ENCODE measurements at places on chromosomes 5 and 9.

- no peak for DNase-seq
These were observed 32.7 kb downstream of the SMC5 start for GRCh38 chr9:70291446-70291845.

DNA sequence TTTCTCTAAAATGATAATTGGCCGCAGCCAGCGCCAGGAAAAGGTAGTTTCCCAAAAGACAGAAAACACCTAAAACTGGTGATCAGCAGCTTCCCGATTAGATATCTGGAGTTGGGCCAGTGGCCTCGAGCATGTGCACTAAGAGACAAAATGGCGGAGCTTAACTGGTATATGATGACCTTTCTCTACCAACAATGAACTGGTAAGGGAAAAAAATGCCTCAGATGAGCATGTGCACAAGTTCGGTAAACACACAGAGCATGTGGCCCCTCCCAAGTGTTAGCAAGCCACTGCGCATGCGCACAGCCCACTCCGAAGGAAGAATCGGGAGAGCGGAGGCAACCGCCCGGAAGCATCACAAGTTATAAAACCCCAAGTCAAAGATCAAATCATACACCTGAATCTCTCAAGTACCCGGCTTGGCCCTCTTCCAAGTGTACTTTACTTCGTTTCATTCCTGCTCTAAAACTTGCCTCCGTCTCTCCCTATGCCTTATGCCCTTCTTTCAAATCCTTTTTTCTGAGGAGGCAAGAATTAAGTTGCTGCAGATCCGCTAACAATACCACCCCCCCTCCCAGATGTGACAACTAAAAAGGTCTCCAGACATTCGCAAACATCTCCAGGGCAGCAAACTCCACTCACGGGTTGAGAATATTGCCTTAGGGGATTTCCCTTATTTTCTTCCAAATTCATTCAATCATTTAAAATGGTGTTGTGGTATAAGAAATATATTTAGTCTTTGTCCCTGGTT lies 15.0 kb upstream of the PTBP3 start:
- DNase-seq: no peak

- DNase-seq: no peak
These were observed 1526.4 kb upstream of the NUDT12 start for GRCh38 chr5:105088961-105089360.

DNA sequence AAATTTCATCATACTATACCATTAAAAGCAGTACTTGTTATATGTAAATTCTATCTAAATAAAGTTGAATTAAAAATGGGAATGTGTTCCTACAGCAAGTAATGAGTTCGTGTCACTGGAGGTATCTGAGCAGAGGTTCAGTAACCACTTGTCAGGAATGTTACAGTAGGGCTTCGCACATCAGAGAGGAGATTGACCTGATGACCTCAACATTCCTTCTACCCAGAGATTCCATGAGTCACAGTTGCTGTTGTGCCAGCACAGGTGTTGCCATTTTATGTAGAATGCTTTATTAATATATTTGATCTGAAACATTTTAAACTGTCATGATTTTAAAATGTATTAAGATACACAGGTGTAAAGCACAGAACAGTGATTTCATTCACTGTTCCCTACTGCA lies 60.3 kb downstream of the STX17 start:
- DNase-seq: peak; percentile 10

DNA sequence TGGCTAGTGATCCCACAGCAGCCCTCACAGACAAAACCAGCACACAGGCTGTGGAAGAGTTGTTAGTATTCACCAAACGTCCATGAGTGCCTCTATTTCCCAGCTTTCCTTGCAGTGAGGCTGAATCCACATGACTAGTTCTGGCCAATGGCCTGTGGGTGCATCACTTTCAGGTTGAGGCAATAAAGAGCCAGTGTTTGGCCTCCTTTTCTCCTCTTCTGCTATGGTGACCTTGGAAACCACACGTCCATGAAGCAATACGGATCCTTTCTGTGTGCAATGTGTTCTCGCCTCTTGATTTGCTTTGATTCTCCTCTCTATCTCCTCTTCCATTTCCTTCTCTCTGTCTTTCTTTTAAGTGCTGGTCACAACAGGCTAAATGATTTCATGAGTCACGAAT lies 23.4 kb upstream of the CLK4 start:
- DNase-seq: no peak

DNA sequence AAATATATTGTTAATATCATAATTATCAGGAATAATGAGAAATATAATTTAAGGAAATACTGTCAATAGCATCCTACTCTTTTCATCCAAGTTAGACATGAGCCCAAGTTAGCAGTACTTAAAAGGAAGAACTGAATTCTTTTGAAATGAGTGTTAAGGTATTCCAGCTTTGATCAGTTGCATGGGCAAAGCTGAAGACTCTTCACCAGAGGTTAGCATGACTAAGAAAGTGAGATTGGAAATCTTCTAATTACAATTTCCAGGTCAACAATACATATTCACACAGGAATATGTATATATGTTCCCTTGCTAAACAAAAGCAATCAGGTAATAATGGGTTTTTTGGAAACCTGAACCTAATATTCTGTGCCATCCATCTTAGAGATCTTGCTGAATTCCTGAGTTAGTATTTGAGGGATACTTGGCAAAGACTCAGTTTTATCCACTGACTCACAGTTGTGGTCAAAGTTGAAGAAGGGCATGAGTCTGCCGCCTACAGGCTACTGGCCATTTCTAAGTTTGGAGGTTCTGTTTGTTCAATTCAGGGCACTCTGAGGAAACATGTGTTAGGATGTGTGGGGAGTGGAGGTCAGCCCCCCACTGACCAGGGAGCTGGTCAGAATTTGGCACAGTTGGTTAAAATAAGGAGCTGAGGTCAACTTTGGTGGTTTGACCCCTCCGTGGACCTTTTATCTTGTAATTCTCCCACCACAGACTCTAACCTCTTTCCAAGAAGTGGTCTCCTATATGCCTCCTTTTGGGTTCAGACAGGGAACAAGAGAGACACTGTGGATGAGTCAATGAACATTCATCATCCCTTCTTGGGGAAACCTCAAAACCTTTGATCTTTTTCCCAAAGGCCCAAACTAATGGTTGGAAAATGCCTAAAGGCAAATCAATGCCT lies 118.3 kb downstream of the PIK3R1 start:
- DNase-seq: peak; percentile 58

- DNase-seq: no peak
These were observed 34.8 kb upstream of the HRH2 start for GRCh38 chr5:175623088-175623487.

GRCh38 chr9:37908698-37909186 lies 4.8 kb upstream of the SLC25A51 start:
- no peak for DNase-seq

DNA sequence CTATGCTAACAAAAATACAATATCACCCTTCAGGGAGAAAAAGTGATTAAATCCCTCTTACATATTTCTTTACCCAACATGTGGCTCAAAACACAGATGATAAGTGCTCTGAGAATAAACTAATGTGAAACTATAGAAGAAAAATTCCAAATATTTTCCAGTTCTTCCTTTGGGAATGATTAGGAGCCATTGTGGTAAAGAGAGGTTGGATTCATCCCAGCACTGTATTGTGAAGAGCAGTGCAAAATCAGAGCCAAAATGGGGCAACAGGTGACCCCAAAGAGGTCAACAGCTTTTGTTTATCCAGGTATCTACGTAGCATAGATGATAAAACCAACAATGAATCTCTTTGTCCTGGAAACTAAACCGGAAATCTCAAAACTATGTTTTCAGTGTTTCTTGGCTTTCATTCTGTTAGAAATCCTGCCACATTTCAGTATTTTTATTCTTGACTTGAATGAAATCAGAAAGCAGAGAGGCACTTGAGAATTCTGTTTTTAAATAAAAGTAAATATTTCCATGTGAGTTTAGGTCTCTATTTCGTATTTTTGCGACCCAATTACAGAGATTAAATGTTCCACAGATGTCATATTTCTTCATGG lies 120.4 kb upstream of the FST start:
- DNase-seq: no peak

DNA sequence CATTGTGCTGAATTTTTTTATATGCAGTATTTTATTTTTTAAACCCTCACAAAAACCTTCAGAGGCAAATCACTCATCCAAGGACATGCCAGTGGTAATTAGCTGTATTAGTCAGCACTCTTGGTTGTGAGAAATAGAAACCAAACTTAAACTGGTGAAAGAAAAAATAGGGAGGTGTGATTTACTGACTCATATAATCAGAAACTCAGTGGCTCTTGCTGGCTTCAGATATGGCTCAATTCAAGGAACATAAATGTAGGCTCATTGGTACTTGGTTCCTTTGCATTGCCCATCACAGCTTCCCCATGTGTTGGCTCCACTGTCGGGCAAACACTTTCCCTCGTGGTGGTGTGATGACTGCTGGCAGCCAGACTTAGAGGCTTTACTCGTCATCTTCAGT lies 497.2 kb downstream of the MAT2B start:
- DNase-seq: peak; percentile 3

DNA sequence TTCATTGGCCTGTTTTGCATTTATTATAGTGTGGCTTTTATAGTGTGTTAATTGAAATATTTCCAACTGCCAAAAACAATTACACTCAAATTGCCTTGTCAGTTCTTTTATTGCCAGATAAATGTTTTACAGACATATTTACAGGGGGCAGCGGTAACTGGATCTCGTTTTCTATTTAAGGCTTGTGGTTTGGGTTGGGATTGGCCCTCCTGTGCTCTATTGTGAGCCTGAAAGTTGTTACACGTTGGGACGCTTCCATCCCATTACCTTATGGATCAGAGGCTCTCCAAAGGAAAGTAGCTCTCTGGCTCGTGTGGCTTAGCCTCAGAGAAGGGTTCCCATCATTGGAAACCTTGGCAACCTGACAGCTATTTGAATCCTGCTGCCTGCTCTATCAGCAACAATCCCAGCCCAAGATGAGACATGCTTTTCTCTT lies 20.8 kb downstream of the DNAI1 start:
- DNase-seq: no peak

DNA sequence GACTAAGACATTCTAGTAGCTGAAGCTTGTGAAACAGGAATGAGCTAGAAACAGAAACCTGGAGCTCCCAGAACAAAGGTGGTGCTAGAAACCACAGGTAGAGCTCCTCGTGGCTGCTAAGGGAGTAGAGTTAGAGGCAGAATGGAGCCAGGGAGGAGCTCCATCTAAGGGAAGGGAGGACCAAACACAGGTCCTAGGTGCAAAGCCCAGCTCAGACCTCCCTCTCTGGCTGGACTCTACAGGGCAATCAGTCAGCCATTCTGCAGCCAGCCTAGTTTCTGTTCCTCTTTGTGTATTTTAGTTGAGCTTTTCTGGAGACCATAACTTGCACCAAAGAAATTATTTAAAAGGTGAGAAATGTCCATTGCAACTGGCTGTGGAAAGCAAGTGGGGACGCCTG lies 70.4 kb downstream of the CRB2 start:
- no peak for DNase-seq

DNA sequence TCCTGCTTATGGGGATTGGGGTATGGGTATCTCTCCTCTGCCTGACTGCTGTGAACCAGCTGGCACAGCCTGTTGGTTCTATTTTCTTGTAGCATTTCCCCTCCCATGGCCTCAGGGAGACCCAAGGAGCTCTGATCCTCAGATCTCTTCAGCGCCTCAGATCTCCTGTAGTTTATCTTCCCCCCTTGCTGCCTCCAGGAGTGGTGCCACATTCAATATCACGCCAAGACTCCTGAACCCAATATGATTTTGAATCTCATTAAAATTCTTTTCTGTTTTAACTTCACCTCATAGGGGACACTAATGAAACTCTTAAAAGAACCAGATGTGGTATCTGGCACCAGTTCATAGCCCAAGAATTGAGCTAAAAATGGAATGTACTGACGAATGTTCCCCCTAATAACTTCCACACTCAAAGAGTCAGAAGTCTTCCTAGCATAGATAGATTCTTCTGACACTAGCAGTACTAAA lies 59.6 kb upstream of the LIFR start:
- DNase-seq: no peak

DNA sequence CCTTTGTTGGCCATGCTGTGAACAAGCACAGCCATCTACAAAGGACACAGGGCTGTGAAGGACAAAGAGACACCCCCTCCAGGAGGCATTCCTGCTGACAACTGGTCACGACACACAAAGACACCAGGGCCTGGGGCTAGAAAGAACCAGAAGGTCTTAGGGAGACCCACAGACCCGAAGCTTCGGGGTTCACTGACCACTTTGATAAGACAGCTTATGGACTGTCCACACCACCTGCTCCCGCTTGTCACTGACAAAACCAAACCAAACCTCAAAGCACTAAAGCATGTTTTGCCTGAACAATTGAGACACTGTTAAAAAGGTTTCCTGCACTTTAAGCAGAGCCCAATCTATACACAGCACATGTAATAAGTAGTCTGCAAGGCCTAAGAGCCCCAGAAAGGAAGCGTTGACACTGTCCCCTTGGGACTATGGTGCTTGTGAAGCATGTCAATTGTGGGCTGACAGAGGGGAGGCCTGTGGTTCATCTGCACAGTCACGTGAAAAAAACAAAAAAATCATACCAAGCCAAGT lies 185.0 kb downstream of the GAPVD1 start:
- no peak for DNase-seq

- no peak for DNase-seq
These were observed 161.1 kb upstream of the PANK3 start for GRCh38 chr5:168740092-168740800.

DNA sequence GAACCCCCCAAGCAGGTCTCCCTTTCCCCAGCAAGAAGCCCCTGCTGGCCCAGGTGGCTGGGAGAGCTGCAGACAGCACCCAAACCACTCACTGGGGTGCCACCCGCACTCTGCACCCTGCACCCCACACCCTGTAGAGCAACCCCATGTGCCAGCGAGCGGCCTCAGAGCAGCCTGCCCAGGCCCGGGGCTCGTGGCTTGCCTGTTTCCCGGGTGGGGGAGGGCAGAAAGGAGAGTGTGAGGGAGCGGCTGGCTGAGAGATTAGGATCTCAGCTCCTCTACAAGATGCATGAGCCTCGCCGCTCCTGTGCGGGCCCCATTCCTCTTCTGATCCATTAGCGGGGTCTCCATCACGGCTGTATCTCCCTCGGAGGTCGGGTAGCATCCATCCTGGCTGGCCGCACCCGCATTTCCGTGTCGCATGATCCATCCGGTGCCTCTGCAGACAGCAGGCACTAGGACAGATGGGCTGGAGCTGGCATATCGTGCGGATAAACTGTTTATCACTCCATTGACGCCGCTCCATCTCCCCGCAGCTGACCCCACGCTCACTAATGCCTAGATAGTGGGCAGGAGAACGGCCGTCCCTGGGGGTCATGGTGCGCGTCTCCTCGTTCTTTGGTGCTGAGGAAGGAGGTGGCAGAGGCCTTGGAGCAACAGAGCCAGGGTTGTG lies 54.4 kb downstream of the MRPL36 start:
- no peak for DNase-seq

- DNase-seq: no peak
These were observed 19.1 kb downstream of the ACSL6 start for GRCh38 chr5:131992370-131992769.

- DNase-seq: no peak
These were observed 5.1 kb upstream of the PTBP3 start for GRCh38 chr9:112338561-112338960.

DNA sequence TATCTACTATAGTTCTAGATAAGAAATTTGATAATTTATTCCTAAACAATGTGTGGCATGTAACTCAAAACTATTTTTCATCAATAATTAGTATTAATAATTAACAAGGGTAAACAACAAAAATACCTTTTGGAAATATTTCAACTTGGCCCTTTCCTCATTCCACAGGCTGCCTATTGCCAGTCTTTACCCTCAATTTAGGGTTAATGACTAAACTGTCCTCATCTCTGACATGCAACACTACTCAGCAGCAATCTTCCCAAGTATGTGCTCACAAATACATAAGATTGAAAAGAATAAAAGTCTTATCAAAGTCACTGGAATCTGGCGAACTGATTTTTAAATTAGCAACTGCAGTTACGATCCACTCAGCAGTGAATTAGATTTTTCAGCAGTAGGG lies 153.6 kb downstream of the GLIS3 start:
- no peak for DNase-seq
